T follicular helper cell (primary cell): ENCODE measurements at places on chromosomes 5 and 9.

- DNase-seq = no peak
These were observed 828.4 kb downstream of the TLR4 start for GRCh38 chr9:118532592-118532991.

DNA sequence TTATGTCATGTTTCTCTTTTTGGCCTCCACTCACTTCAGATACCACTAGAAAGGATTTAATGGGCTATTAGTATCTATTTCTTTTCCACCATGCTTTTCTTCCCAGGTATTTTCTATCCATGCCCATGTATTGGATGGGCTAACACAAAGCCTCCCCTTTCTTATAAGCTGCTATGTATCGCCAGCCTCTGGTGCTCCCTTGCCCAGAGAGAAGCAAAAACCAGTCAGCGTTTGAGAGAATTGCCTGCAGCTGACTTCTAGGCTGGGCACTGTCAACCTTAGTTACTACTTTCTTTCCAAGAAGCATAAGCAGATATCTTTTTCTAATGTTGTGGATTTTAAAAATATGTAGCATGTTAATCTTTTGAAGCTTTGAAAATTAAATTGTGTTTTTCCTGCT is 30.2 kb upstream of the HSPB3 start:
- no peak for DNase-seq

GRCh38 chr5:111742177-111742994 is 14.6 kb downstream of the NREP start:
- DNase-seq = no peak

DNA sequence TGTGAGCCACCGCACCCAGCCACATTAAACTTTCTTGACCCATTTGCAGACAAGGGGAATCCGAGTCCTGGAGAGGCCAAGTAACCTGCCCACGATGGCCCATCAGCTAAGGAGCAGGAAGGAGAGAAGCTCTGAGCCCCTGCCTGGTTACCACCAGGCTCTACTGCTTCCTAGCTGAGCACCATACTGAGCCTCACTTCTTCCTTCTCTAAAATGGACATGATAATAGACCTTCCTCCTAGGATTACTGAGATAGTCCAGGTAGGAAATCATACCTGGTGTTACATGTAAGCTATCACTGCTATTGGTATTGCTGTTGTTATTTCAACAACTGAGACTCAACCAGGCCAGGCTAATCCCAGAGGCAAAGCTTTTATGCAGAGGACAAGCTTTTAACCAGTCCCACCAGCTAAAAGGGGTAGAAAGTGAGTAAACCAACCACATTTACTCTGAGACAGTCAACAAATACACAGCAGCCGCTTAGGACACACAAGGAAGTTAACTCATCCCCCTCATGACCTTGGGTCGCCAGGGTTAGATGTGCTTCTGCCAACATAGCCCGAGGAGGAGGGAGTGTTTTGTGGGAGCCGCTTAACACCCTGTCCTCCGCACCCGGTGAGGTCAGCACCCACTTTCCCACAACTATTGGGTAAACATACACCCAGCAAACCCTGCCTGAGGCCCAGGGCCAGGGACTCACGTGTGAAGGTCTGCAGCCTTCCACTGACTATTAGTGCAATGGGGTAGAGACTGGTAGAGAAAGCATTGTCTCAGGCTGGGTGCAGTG is 20.6 kb upstream of the PTGES start:
- no peak for DNase-seq

- DNase-seq = no peak
These were observed 65.3 kb downstream of the ICE1 start for GRCh38 chr5:5487585-5488360.

GRCh38 chr9:122221183-122221811 is 7.5 kb downstream of the LHX6 start:
- no peak for DNase-seq
